Skin of body (tissue), 3 donors: ENCODE measurements at places on chromosomes 2 and 18. TPM values are rescaled to one million over a fixed set of nuclear protein-coding genes. Genes with fewer than 3 reads are reported as not detected.

RGPD4 gene
- total RNA-seq = not detected

SERTAD2 gene
- 18.7 TPM for total RNA-seq

ATP6V1C2 gene
- total RNA-seq = 56.8 TPM

TTC32 gene
- 8.1 TPM for total RNA-seq

FLACC1 gene
- 2.9 TPM for total RNA-seq

SH3RF3 gene
- 3.8 TPM for total RNA-seq

TPO gene
- 0.49 TPM for total RNA-seq
